ENCODE measurements at places on chromosomes 12 and 14. TPM values are rescaled to one million over a fixed set of nuclear protein-coding genes. Genes with fewer than 3 reads are reported as not detected.

DNA sequence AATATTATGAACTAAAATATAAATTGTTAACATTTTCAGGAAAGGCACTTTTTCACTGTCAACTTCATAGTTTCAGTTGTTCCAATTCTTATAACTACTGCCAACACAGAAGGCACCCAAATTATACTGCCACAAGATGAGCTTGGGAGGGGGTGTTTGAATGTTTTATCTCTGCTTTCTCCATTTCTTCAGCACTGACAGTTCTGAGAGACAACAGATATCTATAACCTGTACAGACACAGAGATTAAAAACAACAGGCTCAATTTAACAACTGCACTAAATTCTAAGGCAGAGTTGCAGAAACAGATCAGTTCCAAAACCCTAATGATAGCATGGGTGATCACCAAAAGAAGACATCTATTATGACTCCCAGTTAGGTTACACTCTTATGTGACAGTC lies 12.8 kb downstream of the SCAF11 start:
- DNase-seq: no peak

GRCh38 chr14:75875958-75876357 lies 105.8 kb downstream of the TGFB3 start:
- DNase-seq: no peak

GRCh38 chr12:48128800-48129199 lies 9.6 kb downstream of the PFKM start:
- no peak for DNase-seq

GRCh38 chr12:14514154-14514842 lies 53.4 kb downstream of the PLBD1 start:
- no peak for DNase-seq

GRCh38 chr12:91326058-91327027 lies 143.7 kb upstream of the DCN start:
- DNase-seq: no peak

DNA sequence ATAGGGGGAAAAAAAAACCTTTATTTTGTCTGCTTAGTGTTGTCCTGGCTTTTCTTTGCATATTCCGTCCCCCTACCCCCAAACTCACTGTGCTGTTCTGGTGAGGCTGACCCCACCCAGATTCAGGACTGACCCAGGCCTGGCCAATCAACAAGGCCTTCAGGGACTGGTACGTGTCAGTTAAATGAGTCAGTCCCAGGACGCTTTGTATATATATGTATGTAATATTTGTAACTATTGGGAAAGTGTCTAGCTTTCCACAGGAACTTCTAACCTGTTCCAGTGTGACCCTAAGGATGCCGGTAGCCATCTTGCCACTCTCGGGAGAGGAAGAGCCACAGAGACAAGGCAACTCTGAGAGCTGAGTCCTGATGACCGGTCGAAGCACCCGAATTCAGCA lies 107.4 kb downstream of the VCPKMT start:
- no peak for DNase-seq

GRCh38 chr12:66587912-66588311 lies 91.0 kb downstream of the GRIP1 start:
- DNase-seq: no peak

GRCh38 chr12:27672643-27673042 lies 23.6 kb upstream of the REP15 start:
- no peak for DNase-seq

DNA sequence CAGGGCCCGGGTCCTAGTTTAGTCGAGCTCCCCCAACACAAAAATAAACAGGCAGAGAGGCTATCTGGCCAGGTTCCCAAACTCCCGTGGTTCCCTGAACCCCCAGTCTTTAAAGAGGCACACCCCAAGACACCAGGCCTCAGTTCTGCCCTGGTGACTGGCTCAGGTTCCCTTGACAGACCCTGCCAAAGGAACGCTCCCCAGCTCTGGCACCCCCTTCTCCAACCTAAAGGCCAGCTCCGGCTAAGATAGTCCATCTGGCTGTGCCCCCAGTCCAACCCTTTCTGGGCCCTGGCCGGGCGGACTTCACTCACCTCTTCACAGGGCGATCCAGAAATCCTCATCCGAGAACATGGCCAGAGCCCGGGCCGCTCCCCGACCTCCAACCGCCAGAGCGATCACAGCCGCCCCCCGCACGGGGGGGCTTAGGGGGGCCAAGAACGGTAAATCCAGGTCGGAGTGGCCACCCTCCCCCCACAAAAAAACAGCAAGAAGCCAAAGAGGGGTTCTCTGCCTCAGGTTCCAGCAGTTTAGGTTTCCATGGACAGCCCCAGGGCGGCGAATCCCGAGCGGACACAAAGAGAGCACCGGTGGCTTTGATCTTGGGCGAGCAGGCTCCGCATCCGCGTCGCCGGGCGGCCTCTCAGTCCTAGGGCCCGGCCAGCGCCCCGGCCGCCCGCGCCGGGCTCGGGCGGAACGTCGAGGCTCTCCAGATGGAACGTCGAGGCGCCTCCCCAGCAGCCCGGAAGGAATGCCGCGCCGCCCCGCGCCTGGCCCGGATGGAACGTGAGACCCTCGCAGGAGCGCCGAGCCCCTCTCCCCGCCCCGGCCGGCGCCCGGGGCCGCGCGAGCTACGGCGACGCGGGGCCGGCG lies 1.1 kb downstream of the KMT2D start:
- DNase-seq: no peak

- no peak for DNase-seq
These were observed 1.2 kb downstream of the TARBP2 start for GRCh38 chr12:53502331-53502730.

Gene RNASE2
- 6.8 TPM for total RNA-seq

Gene CMA1
- total RNA-seq: 1.8 TPM

Gene TMEM63C
- total RNA-seq: 0.69 TPM

Gene KRT71
- total RNA-seq: not detected

Gene GALNT16
- total RNA-seq: under 0.01 TPM

Gene KRT6A
- 1.7 TPM for total RNA-seq

Gene C1QL4
- not detected for total RNA-seq

Gene KRT6C
- not detected for total RNA-seq

Data from upper lobe of left lung (tissue), 6 donors.